ENCODE measurements at places on chromosomes 12 and 14. TPM values are rescaled to one million over a fixed set of nuclear protein-coding genes. Genes with fewer than 3 reads are reported as not detected.

- DNase-seq, result no peak
Measured at GRCh38 chr14:102586420-102587104, 5.9 kb upstream of the RCOR1 start.

- peak; percentile 50 for DNase-seq
Measured at GRCh38 chr12:83573671-83574070, 887.0 kb downstream of the TMTC2 start.

GRCh38 chr12:50803230-50803875 lies 39.4 kb upstream of the TMPRSS12 start:
- DNase-seq, result no peak

DNA sequence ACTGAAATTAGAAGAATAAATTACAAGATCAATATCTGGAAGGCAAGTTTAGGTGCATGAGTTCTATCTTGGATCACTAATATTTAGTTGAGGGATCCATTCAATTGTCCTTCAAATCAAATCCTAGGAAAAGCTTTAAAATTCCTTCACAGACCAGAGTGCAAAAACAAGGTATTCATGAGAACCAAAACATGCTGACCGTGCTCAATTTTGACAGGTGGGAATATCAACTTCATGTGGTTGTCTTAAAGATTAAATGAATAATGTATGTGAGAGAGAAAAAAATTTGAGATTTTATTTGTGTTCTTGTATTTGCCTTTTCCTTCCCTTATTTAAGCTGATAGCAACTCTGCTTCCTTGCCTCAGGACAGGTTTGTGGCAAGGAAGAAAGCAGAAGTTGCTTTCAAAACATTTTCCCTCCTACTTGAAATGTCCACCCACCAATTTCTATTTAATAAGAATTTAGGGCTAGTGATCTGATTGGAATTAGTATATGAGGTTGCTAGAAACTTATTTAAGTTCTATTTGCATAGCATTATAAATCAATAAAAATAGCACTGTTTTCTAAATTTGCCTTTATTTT lies 4.9 kb upstream of the PPP1R12A start:
- DNase-seq, result no peak

DNA sequence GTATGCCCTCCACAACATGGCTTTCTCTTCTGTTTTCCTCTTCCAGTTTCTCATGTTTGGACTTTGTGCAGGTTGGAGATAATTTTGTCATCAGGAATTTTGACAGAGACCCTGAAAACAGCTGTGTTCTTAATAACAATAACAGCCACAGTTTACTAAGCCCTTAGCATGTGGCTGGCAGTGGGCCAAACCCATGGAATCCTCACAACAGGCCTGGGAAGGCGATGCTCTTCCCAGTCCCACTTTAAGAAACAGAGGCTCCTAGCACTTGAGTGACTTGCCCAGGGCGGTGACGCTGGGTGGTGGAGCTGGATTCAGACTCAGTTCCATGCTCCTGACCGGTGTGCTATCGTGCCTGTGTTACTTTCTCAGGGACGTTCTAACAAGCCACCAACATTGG lies 20.1 kb upstream of the PLEKHG3 start:
- DNase-seq, result no peak

- DNase-seq, result no peak
Measured at GRCh38 chr12:4112290-4112689, 161.3 kb upstream of the CCND2 start.

DNA sequence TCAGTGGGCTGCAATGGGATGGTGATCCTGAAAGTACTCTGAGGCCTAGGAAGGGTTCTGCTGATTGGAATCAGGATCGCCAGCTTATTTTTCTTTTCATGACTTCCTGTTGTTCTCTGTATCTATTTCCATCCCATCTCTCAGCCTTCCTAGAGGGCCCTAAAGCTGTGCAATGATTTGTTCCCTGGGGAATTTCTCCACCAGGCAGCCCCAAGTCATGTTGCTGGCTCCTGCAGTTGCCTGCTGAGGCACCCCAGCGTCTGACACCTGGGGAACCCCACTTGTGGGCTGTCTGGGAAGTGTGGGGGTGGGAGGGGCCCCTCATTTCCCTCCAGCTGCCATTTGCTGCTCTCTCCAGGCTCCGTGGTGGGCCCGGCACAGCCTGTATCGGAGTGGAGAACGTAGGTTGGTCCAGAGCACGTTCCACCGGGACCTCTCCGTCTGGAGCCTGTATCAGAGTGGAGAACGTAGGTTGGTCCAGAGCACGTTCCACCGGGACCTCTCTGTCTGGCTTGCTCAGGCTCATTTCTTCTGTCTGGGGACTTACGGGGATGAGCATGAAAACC lies 138.3 kb downstream of the TSPAN9 start:
- no peak for DNase-seq

GRCh38 chr14:89792489-89793366 lies 161.8 kb downstream of the EFCAB11 start:
- no peak for DNase-seq

GRCh38 chr12:122057769-122058168 lies 20.8 kb upstream of the MLXIP start:
- DNase-seq, result no peak

- no peak for DNase-seq
Measured at GRCh38 chr12:104704224-104704779, 247.6 kb downstream of the CHST11 start.

DNA sequence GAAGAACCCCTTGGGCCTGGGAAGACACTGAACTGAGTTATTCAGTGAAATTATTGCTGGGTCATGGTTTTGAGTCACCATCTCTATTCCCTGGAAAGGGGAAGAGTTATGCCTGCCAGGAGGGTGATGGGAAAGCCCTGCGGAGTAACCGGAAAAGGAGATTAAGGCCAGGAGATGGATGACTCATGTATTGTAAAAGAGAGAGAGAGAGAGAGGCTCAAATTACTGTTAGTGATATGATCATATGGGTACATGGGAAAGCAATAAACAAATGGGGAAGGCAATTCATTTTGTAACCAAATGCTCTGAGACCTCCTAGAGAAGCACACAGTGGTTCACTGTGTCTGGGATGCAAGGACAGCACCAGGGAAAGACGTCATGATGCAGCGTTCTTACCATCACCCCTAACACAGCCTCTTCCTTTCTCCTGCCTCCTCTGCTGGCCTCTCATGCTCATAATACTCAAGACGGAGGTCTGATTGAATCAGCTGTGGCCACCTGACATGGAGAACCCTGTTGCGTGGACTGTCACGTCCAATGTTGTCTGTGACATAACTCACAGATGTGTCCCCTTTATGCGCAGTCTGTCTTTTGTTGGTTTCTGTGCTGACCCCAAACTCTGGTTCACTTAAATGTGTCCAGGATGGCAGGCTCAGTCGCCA lies 243.7 kb downstream of the TMEM132D start:
- peak; percentile 89 for DNase-seq

GRCh38 chr12:80018119-80018518 lies 81.2 kb upstream of the OTOGL start:
- DNase-seq, result no peak

- no peak for DNase-seq
Measured at GRCh38 chr14:57979376-57980048, 113.6 kb upstream of the SLC35F4 start.

GRCh38 chr12:50004696-50005095 lies 20.6 kb downstream of the RACGAP1 start:
- DNase-seq, result no peak

DNA sequence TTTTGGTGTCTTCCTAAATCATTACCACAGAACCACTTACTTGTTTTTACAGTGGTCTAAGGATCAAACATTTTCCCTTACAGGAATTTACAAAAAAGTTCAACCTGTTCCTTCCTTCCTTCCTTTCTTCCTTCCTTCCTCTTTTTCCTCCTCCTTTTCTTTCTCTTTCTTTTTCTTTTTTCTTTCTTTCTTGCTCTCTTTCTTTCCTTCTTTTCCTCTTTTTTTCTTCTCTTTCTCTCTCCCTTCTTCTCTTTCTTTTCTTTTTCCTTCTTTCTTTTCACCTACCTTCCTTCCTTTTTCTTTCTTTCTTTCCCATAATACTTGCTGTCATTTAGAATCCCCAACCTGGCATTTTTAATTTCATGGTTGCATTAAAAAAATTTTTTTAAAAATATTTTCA lies 59.2 kb upstream of the PPP4R3A start:
- DNase-seq, result no peak

GRCh38 chr14:80602946-80603345 lies 338.6 kb downstream of the CEP128 start:
- DNase-seq, result no peak

GRCh38 chr14:65639216-65639615 lies 226.7 kb downstream of the FUT8 start:
- no peak for DNase-seq

GRCh38 chr12:84497819-84498218 lies 414.8 kb downstream of the SLC6A15 start:
- peak; percentile 1 for DNase-seq

DNA sequence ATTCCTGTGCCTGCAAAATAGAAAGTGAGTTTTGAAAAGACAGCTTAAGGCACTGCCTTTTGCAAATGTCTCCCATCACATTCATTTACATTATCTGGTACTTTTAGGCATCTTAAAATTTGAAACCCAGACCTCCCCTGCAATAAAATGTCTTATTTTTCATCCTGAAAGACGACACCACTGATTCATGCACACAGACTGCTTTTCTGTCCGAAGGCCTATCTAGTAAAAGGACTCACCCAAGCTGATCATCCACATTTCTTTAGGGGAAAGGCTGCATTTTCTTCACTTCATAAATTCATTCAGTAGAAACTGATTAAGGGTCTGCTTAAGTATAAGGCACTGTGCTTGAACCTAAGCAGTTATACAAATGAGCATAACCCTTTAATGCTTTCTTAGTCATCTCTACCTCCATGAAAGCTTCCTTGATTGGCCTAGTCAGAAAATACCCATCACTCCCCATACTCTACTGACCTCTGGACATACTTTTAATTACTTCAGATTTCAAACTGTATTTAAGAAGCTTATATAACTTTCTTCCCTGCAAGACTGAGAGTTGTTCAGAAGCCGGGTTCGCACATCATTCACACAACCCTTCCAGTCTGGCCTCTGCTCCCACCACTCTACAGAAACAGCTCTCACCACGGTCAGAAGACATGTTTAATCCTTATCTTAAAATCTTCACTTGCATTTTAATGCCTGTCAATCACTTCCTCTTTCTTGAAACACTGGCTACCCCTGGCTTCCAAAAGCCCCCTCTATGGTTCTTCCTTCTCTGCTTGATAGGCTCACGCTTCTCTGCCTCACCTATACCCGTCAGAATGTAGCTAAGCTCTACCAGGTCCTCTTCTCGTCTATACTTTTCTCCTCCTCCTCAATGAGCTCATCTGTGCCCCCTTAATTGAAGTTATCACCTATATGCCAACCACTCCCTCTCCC lies 288.6 kb downstream of the MED13L start:
- DNase-seq, result no peak

GRCh38 chr14:68786491-68787091 lies 6.3 kb downstream of the ZFP36L1 start:
- DNase-seq, result no peak

GRCh38 chr14:93720981-93721483 lies 67.3 kb downstream of the PRIMA1 start:
- no peak for DNase-seq

GRCh38 chr12:49565406-49566265 lies 2.3 kb downstream of the MCRS1 start:
- DNase-seq, result no peak

- no peak for DNase-seq
Measured at GRCh38 chr12:12823811-12824210, 10.7 kb downstream of the DDX47 start.

DNA sequence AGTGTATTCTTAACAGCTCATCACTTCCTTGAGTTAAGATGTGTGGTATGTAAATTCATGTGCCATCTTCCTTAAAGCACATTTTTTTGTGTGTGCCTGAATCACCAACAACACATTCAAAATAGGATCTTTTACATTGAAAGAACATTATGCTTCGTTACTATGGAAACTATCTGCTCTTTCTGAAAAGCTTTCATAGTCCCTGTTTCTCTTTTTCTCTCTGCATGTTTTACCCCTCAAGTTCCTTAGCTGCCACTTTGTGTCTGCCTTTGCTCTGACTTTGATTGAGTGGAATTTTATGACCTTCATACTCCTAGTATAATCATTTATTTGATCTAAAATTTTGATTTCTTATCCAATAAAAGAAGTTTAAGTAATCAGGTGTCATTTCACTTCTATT lies 880.3 kb upstream of the FOXG1 start:
- no peak for DNase-seq

DNA sequence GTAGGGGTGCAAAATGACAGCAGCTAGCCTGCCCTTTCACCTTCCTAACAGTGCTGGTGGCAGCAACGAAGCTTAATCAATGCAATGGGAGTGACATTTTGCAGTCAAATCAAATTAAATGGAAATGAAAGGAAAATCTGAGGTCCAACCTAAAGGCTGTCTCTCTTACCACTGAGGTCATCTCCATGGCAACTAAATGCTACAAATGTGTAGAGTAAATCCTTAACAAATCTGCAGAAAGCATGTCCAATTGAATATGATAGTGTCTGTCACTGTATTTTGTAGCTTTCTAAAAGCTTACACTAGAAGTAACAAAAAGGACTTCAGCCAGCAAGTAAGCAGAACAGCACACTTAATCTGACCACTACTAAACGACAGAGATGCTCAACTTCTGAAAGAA lies 488.8 kb downstream of the BCAT1 start:
- DNase-seq, result no peak

DNA sequence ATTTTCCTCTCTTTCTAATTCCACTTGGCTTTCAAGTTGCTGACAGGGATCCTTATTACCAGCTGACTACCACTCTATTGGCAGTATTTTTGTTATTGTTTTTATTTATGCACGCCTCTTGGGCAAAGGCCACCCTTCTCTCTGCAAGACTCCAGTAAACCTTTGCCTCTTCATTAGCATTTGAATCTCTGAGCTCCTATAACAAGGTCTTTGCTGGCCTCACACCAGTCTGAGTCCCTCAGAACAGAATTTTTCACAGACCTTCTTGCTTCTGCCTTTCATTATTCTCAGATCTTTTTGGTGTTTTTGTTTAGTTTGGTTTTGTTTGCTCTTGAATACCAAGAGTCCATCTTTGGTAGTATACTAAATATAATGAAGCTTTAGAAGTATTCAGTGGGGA lies 145.9 kb downstream of the PDZRN4 start:
- DNase-seq, result no peak

GRCh38 chr12:40988355-40988754 lies 199.8 kb upstream of the PDZRN4 start:
- no peak for DNase-seq

Gene FZD10
- not detected for total RNA-seq

Gene TAS2R10
- not detected for total RNA-seq

Gene PRIMA1
- not detected for total RNA-seq

Gene ASB2
- total RNA-seq, result not detected

Gene FOXN3
- total RNA-seq, result 1.6 TPM

Gene C1QL4
- total RNA-seq, result not detected

Gene WDR20
- 11.2 TPM for total RNA-seq

Measured in MG63 (cell line).